ENCODE measurements at places on chromosomes 16 and 17.

DNA sequence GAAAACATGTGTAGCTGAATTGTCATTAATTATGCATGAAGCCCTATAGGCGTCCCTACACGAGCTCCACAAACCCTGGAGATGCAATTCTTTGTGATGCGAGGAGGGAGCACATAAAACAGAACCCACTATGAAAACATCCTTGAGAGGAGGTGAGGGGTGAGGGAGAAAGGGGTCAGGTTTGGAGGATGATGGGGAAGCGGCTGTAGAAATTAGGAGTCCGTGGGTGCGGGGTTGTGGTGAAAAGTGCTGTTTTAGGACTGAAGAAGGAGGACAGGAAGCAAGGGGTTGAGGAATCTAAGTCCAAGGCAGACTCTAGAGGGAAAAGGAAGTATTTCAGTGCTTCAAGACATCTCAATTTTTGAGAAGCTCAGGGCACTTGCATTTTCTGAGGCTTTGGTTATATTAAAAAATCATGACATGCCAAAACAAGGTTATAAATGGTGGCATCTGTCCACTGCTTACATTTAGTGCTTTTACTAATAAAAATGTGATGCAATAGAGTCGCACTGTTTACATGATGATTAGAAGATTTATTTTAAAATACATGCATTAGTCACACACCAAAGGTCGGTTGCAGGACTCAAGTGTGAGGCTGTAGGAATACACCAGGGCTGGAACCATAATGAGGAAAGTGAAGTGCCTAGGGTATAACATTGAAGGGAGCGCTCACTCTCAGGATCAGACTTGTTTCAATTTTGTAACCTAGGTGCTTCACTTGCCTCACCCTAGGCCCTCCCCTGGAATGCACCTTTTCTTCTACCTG, 379.5 kb downstream of the HS3ST4 start:
- DNase-seq = no peak

DNA sequence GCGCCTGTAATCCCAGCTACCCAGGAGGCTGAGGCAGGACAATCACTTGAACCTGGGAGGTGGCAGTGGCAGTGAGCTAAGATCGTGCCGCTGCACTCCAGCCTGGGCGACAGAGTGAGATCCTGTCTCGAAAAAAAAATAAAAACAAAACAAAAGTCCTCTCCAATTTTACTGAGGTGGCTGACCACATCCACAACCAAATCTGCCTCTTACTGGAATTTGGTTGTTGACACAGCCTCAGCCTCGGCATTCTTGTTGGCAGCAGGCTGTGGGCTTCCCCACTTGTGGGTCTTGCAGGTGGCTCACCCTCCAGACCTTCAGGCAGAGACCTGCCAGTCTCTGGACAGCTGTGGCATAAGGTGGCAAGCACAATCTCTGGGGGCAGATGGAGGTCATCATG, 15.6 kb downstream of the B4GALNT2 start:
- DNase-seq = no peak

- no peak for DNase-seq
These were observed at the start of gene AOC3 for GRCh38 chr17:42850954-42851353. Gene AOC3, plus strand, starts transcription at chr17:42851199. Its CDS starts 145 bp downstream, at chr17:42851344.

- no peak for DNase-seq
These were observed 5.5 kb downstream of the BCO1 start for GRCh38 chr16:81243942-81244341.

GRCh38 chr16:13733561-13733960, 186.4 kb upstream of the ERCC4 start:
- DNase-seq = no peak

DNA sequence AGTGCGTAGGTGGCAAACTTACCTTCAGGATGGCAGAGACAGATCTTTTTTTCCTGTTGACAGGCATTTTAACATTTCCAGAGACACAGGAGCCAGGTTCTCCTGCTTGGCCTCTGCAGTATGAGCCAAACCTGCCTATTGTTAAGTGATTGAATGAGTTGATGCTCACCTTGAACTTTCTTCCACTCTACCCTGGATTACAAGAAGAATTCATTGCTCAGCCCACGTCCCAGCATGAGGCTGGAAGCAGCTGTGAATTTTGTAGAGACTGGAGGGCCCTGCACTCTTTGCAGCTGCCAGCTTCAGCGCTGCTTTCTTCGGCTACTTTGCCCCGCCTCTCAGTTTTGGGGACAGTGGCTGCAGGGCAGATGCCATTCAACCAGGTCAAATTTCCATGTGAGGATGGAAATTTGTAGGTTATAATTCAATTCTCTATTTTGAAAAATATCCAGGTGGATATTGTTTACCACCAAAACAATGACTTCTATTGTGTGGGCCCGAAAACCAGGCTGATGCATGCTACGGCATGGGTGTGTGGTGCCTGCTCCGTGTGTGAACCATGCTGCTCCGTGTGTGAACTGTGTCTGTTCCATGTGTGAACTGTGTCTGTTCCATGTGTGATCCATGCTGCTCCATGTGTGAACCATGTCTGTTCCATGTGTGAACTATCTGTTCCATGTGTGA, 75.2 kb upstream of the METTL9 start:
- no peak for DNase-seq

DNA sequence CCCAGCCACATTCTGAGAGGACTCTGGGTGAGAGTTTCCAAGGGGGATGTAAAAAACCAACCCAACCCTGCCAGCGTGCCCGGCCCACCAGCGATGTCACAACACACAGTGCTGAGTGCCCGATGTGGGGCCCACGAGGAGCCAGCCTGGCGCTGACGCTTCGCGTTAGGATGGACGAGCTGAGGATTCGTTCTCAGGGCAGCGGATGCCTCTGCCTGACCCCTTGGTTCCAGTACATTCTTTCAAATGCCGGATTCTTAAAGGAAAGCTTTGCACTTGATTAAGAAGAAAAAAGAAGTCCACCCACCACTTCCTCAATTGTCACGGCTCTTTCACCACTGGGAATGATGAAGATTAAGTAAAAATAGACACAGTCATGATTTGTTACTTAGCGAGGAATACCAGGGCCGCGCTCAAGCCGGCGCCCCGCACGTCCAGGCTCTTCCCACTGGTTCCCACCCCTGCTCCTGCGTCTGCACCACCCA, 79.4 kb downstream of the IRF8 start:
- peak; percentile 94 for DNase-seq

DNA sequence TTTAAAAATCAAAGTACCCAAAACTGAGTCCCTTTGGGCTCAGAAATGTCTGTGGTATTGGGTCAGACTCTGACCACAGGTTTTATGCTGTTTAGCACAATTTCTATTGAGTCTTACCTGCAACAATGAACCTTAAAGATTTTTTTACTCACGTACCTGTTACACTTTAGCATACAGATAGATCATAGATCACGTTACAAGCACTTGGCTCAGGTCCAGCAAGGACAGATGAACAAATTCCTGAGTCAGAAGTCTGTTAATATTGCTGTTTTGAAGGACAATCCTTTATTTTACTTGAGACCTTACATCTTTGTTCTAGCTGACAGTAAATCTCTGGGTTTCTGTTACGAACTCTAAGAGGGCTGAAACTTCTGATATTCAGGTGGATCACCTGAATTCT, 12.8 kb downstream of the SLC7A6OS start:
- DNase-seq = no peak

DNA sequence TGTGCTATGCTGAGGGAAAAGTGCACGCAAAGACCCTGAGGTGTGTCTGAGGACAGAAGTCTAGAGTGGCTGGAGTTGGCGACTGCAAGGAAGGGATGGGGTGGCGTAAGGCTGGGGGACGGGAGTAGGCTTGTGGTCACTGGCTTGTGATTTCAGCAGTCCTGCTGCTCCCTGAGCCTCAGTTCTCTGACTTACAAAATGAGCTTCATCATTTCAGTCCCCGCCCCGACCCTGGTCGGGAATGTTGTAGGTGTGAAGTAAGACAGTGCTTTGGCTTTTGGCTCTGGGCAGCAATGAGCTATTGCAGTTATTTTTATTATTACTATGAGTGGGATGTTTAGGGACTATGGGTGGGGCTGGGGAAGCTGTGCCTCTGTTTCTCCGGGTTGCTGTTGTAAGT, 8.6 kb downstream of the ADGRG1 start:
- peak; percentile 27 for DNase-seq

DNA sequence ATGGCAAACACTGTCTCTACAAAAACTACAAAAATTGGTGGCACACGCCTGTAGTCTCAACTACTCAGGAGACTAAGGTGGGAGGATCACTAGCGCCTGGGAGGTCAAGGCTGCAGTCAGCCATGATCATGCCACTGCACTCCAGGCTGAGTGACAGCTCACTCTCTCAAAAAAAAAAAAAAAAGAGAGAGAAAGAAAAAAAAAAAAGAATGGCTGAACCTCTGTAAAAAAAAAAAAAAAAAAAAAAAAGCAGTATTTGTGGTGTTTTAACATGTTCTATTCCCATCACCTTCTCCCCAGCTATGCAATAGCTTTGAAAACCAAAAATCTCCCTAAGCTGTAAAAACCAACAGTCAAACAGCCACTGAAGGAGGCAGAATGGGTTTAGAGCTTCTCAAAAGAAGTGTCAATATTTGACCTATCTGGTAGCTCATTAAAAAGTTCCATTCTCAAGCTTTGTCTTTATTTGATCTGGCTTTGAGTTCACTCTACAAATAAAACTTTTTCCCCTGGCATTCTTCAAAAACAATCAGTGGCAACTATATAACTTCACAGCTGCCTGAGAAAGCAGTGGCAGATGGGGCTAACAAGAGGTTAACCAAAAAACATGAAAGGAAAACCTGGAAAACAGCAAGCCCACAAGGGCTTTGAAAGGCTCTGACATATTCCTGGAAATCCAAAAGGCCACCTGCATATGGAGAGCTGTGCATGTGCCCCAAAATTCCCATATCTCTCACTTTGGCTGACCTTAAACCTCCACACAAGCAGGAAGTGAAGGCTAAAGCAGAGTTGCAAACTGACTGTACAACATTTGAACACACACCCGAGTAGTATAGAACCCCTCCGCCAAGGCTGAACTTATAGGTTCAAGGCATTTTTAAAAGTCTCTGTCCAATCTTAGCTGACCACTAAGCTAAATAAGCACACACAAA, 36.0 kb downstream of the USP32 start:
- no peak for DNase-seq

- peak; percentile 65 for DNase-seq
These were observed 74.8 kb upstream of the SMURF2 start for GRCh38 chr17:64736804-64737492.

GRCh38 chr16:14350626-14351025, 279.4 kb downstream of the PARN start:
- no peak for DNase-seq

DNA sequence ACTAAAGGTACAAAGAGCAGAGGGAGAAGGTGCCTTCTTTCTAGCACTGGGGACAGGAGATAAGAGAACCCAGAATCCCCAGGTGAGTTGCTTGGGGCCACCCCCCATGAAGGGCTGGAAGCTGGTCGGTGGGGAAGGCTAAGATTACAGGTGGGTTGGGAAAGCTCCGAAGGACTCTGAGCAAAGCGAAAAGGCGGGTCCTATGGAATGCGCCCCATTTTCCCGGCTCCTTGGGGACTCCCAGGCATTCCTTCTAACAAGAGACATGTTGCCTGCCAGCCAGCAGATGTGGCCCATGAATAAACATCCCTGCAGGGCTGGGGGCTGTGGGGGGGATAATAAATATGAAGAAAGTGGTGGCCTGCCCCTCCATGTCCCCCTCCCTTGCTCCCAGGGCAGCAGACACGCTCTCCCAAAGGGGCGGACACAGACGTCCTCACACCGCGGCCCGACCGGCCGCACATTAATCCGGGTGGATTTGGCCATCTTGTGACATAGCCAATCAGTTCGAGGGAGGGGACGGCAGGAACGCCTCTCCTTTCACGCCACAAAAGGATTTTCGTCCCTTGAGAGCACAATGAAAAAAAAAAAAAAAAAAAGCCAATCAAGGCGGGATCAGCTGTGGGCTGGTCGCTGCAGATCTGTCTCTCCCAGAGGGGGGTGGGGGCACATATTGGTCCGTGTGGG, 98.5 kb downstream of the SOX9 start:
- no peak for DNase-seq

DNA sequence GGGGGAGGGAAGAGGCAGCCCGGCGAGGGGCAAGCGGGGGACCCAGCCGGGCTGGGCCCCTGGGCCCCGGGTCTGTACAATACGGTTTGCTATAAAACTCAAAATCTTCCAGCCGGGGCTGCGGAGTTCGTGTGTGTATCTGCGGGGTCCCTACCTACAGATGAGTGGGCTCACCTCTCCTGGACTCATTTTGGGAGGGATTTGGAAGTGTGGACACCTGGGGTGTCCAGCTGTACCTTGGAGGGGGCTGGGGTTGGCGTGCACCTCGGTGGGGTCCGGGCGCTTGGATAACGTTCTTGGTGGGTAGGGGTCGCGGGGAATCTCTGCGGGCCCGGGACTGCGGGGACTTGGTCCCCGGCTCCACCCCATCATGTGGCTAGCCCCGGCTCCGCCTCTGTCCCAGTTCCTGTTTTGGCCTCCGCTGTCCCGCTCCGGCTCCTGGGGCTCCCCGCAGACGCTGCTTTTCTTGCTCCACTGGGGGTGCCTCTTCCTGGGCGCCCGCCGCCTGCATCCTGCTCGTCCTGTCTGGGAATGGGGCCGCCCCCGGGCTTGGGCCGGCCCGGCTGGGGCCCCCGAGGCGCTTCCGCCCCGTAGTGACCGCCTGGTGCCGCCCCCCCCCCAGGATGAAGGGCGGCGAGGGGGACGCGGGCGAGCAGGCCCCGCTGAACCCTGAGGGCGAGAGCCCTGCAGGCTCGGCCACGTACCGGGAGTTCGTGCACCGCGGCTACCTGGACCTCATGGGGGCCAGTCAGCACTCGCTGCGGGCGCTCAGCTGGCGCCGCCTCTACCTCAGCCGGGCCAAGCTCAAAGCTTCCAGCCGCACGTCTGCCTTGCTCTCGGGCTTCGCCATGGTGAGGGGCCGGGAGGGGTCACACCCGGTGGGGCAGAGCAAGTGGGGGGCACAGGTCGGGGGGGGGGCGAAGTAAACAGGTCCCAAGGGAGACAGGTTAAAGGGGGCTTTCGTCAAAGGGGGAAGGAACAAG, at the start of gene ORAI3:
Gene ORAI3, plus strand, starts transcription at position 402 of the 983 bp plus-strand sequence. Its CDS starts 222 bp downstream, at position 624.
- peak; percentile 91 for DNase-seq

DNA sequence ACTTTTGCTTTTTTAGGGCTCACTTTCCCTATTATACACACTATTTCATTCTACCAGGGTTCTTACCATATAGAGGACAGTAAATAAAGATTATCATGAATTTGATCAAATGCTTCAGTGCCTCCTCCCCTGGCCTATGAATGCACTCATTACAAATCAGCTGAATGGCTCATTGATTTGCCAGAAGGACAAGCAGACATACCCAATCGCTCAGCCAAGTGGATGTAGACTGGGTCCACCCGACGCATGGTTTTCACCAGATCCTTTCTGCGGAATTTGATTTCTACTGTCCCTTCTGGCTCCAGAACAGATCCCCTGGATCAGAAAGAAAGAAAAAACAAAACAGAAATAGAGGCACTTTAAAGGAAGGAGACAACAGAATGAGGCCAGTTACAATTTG, 162.6 kb downstream of the AATF start:
- DNase-seq = no peak

- DNase-seq = no peak
These were observed 79.6 kb downstream of the CRISPLD2 start for GRCh38 chr16:84899414-84899813.

Measured in suppressor macrophage treated with lipopolysaccharide for 1 hour (primary cell).